ENCODE measurements at places on chromosomes 4 and X. TPM values are rescaled to one million over a fixed set of nuclear protein-coding genes. Genes with fewer than 3 reads are reported as not detected.

Gene PRRG1
- polyA plus RNA-seq, result 0.04 TPM

Gene PPM1K
- polyA plus RNA-seq, result 11.0 TPM

Gene GABRQ
- not detected for polyA plus RNA-seq

Gene HMX1
- not detected for polyA plus RNA-seq

Gene NLRP2B
- polyA plus RNA-seq, result not detected

Gene FGF2
- polyA plus RNA-seq, result not detected

Gene CXorf58
- not detected for polyA plus RNA-seq

DNA sequence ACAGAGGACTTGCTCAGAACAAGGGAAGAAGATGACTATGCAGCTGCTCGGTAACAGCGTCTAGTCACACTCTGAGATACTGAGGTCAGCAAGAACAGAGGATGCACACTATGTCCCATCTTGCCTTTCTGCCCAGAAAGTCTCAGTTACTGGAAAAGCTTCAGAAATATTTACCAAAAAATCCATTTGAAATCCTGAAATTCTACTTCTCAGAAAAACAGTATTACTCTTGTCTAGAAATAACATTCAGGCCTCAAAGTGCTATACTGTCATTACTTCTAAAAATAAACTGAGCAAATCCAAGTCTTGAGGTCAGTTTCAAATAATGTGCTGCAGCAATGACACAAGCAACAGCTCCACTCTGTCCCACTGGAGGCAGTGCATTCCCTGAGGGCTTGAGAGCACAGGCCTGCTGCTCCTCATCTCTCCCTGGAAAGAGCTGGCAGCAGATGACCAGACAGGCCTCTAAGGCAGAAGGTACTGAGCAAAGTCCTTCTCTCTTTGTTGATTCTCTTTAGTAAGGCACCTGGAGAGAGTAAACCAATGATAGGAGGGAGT lies 76.9 kb downstream of the CAMK2D start:
- no peak for DNase-seq
- no peaks in the 10 kb centered on the region for H3K27me3 ChIP-seq
- H3K36me3 ChIP-seq, result no peaks in the 10 kb centered on the region
- no peak overlapping the region for H3K27ac ChIP-seq

- no peaks in the 10 kb centered on the region for H3K27me3 ChIP-seq
- peaks cover 1% of the 10 kb centered on the region for H3K4me1 ChIP-seq
- no peak overlapping the region for H3K4me3 ChIP-seq
- no peak overlapping the region for H3K27ac ChIP-seq
Observed at GRCh38 chr4:168515222-168516011, 18.6 kb downstream of the PALLD start.

GRCh38 chrX:40097504-40098263 lies at the start of gene BCOR:
TSS of gene BCOR (minus strand) at chrX:40097958. CDS start at chrX:40077929, 20,029 bp downstream.
- peak; percentile 57 for DNase-seq
- H3K36me3 ChIP-seq, result no peaks in the 10 kb centered on the region
- peak within 1 kb of the TSS; percentile 70 for H3K4me3 ChIP-seq

- H3K27me3 ChIP-seq, result no peaks in the 10 kb centered on the region
- H3K36me3 ChIP-seq, result no peaks in the 10 kb centered on the region
- no peak for DNase-seq
Observed at GRCh38 chr4:20028645-20029044, 223.1 kb upstream of the SLIT2 start.

DNA sequence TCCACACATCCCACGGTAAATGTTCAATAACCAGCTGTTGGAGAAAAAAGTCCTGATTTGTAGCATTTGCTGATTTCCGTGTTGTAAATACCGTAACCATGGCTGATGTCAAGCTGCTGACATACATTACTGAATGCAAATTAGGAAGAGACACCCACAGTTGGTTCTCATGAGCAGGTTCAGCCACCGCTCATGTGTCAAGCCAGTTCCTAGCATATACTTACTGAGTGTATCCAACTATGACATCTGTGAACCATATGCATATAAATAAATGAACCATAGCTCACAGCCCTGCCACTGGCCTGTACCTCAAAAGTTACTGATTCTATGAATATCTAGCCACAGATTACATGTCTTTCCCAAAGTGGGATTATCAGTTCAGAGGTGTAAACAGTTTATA lies 29.5 kb downstream of the FHDC1 start:
- no peaks in the 10 kb centered on the region for H3K27me3 ChIP-seq
- no peaks in the 10 kb centered on the region for H3K36me3 ChIP-seq
- no peaks in the 10 kb centered on the region for H3K4me1 ChIP-seq
- no peak overlapping the region for H3K4me3 ChIP-seq
- no peak for DNase-seq
- no peak overlapping the region for H3K27ac ChIP-seq

DNA sequence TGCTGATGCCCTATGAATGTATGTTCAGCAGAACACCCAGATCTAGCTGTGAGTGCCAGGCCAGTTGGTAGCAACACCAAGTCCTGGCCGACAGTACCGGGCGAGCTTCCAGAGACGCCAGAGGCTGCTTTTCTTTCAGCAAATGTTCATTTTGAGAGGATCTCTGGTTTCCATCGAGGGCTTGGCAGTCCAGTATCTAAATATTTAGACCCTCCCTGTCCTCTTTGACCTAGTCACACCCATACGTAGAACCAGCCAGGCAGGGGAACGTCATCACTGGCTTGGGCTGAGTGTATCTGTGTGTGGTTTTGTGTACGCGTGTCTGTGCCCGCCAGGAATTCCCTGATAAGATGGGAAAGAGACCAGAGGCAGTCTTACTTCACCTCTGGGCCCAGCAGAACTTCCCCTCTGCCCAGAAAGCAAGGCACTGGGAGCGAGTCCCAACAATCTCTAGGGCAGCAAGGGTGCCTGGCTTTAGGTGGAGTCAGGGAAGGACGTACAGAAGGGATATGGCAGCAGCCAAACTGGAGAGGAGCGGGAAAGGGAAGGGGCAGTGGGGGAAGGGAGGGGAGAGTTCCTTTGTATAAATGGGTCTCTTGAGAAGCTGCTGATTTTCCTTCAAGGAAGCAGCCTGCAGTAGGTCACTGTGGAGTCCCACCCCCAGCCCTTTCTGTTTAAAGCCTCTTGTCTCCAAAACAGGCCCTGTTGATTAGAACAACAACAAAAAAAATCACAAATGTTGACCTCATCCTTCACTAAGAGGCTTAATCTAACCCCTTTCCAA lies 15.0 kb upstream of the ELF4 start:
- H3K4me1 ChIP-seq, result peaks cover 14% of the 10 kb centered on the region
- peaks cover 44% of the 10 kb centered on the region for H3K36me3 ChIP-seq
- no peaks in the 10 kb centered on the region for H3K27me3 ChIP-seq

- no peak overlapping the region for H3K4me3 ChIP-seq
- H3K4me1 ChIP-seq, result no peaks in the 10 kb centered on the region
- H3K27me3 ChIP-seq, result no peaks in the 10 kb centered on the region
- H3K36me3 ChIP-seq, result no peaks in the 10 kb centered on the region
- H3K27ac ChIP-seq, result no peak overlapping the region
Observed at GRCh38 chr4:107292979-107293378, 256.9 kb upstream of the DKK2 start.

GRCh38 chr4:176945334-176945733 lies 152.6 kb upstream of the VEGFC start:
- no peak for DNase-seq
- H3K27ac ChIP-seq, result no peak overlapping the region
- no peaks in the 10 kb centered on the region for H3K36me3 ChIP-seq
- H3K4me1 ChIP-seq, result no peaks in the 10 kb centered on the region

DNA sequence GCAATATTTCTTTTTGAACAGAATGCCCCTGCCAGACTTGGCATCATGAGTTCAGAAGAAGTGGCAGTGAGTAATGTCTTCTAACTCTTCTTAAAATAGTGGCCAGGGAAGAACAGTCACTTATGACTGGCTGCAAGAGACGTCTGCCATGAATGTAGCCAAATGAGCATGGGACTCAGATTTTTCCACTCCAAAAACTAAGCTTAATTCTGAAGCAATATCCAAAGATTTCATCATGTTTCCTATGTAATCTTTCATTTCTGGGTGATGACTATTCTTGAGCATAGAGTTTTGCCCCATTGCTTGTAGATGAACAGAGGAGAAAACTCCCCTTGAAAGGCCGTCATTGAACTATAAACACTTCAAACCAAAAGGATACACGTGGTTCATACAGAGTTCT lies 11.8 kb downstream of the AMBN start:
- H3K27ac ChIP-seq, result no peak overlapping the region
- DNase-seq, result no peak
- no peak overlapping the region for H3K4me3 ChIP-seq
- H3K27me3 ChIP-seq, result no peaks in the 10 kb centered on the region
- no peaks in the 10 kb centered on the region for H3K4me1 ChIP-seq
- H3K36me3 ChIP-seq, result no peaks in the 10 kb centered on the region

DNA sequence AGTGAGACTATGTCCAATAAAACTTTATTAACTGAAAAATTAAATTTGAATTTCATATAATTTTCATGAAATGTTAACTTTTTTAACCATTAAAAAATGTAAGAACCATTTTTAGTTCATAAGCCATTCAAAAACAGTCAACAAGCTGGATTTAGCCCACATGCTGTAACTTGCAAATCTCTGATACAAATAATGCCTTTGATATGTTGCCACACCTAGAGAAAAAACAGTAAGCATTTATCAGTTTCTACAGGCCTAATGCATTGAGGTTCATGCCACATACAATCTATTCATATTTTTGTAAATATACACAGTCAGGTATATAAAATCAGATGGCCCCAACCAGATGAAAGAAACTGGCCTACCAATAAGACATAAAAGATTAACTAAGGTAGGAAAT lies 52.8 kb downstream of the LCORL start:
- no peaks in the 10 kb centered on the region for H3K36me3 ChIP-seq
- no peaks in the 10 kb centered on the region for H3K4me1 ChIP-seq
- no peak overlapping the region for H3K27ac ChIP-seq
- H3K4me3 ChIP-seq, result no peak overlapping the region
- no peaks in the 10 kb centered on the region for H3K27me3 ChIP-seq

GRCh38 chr4:187739771-187740170 lies 255.8 kb upstream of the ZFP42 start:
- H3K4me1 ChIP-seq, result no peaks in the 10 kb centered on the region
- DNase-seq, result no peak
- no peaks in the 10 kb centered on the region for H3K27me3 ChIP-seq
- no peaks in the 10 kb centered on the region for H3K36me3 ChIP-seq
- H3K27ac ChIP-seq, result no peak overlapping the region
- no peak overlapping the region for H3K4me3 ChIP-seq

Measured in CD14-positive monocyte (primary cell).